Stimulated activated CD8-positive, alpha-beta memory T cell treated with anti-CD3 and anti-CD28 coated beads, Interleukin-2, amount 100 ng/mL, for 48 hours (primary cell): ENCODE measurements at places on chromosomes 12 and 14.

- no peak for DNase-seq
These were observed 62.2 kb downstream of the TBX5 start for GRCh38 chr12:114343585-114344302.

DNA sequence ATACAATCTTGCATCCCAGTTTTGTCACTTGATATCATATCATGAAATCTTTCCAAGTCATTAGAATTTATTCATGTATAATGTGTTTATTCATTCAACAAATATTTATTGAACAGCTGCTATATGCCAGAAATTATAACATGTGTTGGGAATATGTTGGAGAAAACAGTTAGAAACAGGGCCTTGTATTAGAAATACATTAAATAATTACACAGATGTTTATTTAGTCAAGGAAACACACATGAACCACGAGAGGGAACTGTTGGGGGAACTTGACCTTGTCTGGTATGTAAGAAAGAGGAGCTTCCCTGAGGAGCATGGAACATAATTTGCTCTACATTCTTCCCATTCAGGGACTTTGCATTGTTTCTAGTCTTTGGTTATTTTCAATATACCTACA, 191.7 kb upstream of the FRMD6 start:
- DNase-seq: no peak

GRCh38 chr14:54350203-54350602, 46.6 kb upstream of the CDKN3 start:
- DNase-seq: no peak

GRCh38 chr12:3950714-3951320, 77.6 kb upstream of the PARP11 start:
- DNase-seq: no peak

DNA sequence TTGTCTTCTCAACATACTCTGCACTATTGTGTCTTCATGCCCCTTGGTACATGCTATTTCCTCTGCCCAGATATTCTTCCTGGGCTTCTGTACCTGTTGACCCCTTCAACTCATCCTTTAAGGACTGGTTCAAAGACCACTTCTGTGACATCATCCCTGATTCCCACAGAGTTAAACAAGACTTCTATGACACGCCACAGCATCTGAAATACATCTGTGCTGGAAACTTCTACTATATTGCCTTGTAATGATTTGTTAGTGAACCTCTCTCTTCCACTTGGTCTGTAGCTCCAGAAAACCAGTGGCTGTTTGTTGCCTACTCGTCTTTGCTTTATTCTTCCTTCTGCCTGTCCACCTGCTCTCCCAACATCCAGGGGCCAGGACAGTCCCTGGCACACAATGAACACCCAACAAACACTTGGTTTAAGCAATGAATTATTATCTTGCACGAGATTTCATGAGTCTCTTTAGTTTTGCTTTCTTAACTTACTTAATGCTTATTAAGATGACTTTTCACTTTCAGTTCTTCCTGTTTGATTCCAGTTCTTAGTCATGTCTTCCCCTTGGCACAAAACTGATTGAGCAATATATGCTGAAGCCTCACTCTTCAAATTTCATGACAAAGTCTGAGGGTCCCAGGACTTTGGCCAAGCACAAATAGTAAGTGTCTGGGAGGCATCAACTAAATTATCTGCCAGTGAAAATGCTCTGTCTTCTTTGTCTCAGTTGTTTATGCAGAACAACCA, 485.9 kb downstream of the APAF1 start:
- no peak for DNase-seq
